ENCODE measurements at places on chromosomes 12 and 14.

DNA sequence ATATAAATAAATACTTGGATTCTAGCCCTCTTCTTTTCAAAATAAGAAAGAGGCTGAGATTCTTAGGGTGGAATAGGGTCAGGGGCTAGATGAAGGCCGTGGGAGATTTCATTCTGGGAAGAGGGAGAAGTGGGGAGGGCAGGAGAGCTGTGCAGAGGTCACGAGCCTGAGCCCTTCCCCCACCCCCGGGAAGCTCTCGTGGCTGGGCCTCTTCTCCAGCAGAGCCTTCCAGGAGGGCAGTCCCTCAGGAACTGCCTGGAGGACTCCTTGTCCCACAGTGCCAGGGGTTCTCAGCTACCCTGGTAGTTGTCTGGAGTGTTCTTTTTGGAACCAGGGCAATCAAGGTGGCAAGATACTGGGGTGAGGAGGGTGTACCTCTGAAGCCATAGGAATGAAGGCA lies 94.0 kb downstream of the ESR2 start:
- DNase-seq = no peak

GRCh38 chr12:94112121-94112520 lies 36.3 kb upstream of the PLXNC1 start:
- DNase-seq = no peak

DNA sequence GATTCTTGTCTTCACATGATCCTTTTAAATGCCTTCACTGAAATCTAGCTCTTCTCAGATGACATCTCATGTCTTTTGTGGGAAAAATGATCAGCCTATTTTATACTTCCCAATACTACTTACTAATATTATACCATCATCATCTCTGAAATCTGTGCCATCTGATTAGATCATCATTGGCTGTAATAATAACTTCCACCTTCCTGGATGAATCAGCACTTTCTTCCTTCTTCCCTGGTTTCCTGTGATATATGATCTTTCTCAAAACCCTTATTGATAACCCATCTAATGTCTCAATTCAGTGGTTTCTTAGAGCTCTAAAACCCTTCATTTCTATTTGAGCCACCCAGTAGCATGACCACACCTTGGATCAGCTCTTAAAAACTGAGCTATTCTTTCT lies 30.9 kb downstream of the GPR137C start:
- peak; percentile 27 for DNase-seq

- peak; percentile 94 for DNase-seq
Observed at GRCh38 chr14:68794851-68795596, 2.2 kb upstream of the ZFP36L1 start.

DNA sequence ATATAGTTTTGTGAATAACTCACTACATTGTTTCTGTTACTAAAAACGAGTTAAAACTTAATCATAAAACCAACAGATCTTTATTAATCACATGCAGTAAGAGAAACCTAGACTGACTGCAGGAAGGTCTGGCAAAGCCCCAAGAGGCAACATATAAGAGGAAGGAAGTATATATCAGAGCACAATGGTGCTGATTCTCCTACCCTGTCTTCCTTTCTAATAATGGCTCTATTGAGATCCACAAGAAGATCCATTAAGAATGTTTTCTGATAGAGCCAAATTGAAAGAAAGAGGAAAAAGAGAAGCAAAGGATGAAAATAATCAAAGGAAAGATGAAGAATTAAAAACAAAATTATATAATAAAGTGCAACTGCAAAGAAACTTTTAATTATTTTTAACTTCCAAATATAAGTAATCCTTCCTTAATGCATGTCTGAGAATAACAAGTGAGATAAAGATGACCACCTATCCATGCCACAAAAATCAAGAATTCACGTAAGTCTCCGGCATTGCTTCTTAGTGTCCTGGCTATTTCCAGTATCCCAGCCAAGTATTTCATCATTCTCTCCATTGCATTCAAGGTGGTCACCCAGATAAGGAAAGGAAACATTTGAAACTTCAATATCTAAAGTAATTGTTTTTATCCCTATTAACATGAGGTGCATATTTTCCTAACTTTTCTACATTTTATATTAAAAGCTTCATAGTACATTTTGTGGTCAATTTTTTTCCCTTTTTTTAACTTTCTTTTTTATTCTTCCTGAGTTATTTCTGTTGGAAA lies 62.2 kb downstream of the SOX5 start:
- peak; percentile 45 for DNase-seq

GRCh38 chr14:53608369-53608768 lies 348.3 kb downstream of the BMP4 start:
- DNase-seq = no peak

- DNase-seq = no peak
Observed at GRCh38 chr12:104571328-104571727, 114.6 kb downstream of the CHST11 start.

GRCh38 chr14:73057944-73058223 lies 450 bp upstream of the RBM25 start:
- DNase-seq = no peak

DNA sequence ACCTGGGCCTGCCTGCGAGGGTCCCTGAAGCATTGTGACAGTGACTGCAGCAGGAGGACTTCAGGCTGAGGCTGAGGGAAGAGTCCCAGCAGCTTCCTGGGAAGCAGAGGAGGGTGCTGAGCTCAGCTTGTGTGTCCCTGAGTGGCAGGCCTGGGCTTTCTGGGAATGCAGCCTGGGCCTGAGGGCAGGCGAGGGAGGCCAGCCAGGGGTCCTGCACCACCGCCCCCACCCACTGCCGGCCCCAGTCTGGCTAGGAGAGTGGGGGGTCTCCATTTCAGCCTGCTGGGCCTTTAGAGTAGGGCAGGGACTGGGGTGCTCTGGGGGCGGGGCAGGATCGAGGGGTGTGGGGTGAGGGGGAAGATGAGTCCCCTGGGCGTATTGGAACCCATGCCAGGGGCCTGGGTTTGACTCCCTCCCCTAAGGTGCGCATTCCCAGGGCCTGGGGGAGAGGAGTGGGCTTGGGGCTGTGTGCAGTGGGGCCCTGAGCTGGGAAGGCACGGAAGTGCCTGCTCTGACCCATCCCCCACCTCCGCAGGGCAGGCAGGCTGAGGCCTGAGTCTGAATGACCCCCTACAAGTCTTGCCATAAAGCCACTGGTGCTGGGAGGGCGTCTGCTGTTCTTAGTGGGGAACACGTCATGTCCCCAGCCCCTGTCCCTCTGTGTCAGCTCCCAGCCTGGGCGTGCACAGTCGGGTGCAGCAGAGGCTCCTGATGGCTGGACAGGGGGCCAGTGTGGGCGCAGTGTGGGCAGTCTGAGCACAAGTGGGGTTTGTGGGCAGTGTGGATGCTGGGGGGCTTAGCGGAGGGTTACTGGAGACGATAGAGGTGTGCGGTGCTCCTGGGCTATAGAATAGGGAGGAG lies 46.4 kb downstream of the KRT80 start:
- DNase-seq = no peak

- no peak for DNase-seq
Observed at GRCh38 chr14:105179191-105179590, 1.9 kb downstream of the NUDT14 start.

DNA sequence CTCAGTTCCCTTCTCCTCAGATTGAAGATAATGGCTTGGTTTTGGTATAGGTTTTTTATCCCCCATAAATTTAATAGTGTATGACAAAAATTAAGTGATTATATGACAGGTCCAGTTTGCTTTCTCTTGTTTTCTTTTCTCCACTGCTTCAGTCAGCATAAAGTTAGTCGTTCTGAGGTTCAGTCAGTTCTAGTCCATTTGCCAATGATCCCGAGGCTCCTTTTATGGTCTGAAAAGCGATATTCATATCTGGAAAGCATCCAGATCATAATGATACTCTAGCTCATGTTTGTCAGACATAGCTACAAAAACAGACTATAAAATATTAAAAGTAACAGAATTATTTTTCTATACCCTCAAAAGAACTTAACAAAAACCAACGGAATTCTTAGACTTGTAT lies 67.1 kb upstream of the SLC38A4 start:
- no peak for DNase-seq

- DNase-seq = no peak
Observed at GRCh38 chr12:56434828-56435227, 14.4 kb downstream of the TIMELESS start.

DNA sequence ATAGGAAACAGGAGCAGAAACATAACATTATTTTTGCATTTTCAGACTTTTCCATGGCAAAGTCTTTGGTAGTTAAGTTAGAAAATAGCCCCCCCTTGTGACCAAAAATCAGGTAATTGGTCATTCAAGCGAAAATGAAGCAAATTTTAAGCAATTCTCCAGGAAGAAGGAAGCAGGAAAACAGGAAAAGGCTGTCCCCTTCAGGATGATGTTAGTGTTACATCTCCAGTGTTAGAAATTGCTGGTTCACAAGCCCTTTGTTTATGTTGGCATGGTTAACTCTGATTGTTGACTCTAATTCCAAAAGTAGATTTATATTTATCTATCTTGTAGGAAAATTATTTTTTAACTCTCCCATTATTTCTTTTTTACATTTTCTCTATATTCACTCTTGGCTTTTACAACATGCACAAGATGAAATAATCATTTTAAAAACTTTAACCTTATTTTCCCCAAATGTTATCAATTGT lies 18.8 kb upstream of the GAS2L3 start:
- peak; percentile 90 for DNase-seq

GRCh38 chr12:121096199-121096798 lies 36.4 kb upstream of the P2RX7 start:
- no peak for DNase-seq

DNA sequence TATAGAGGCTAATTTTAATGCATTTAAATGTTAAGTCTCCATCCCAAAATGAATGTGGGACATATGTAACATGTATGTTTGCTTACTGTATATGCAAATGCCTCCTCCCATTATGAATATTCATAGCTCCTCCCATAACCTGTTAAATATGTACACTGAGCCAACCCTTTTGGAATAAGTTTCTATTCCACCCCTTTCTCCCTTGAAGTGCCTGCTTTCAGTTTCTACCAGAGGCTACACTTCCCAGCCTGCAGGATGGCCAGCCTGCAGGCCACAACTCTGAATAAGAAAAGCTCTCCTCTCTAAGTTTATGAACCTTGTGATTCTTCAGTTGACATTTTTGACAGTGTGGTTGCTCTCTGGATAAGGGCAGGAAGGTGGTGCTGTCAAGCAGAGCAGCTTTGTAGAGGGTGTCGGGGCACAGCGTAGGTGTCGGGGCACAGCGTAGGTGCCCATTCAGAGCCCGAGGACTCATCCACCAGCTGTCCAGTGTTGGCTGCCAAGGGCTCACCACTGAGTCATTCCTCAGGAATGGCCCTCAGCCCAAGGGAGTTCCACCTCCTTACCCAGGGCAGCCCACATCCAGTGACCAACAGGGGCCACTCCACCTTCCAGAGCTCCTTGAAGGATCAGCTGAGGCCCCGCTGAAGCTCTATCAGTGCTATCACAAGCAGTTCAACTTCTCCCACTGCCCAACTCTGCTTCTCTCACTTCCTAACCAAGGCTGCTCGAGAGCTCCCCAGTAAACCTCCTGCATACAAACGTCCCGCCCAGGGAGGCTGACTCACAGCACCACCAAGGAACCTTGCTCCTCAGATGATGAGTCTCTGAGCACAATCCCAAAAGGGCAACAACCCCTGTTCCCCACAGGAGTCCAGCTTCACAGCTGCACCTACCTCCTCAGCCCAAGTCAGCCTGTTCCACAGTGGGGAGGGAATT lies 31.4 kb downstream of the VWF start:
- DNase-seq = peak; percentile 84

DNA sequence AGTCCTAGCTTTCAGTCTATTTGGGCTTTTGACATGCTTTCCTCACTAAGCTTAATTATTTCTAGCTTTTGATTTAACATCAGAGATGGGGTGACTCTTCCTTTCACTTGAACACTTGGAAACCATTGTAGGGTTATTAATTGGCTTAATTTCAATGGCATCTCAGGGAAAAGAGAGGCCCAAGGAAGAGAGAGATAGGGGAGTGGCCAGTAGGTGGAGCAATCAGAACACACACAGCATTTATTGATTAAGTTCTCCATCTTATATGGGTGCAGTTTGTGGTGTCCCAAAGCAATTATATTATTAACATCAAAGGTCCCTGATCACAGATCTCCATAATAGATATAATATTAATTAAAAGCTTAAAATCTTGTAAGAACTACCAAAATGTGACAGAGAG lies 1466.1 kb upstream of the SEL1L start:
- peak; percentile 23 for DNase-seq

GRCh38 chr12:95715177-95715576 lies 75.4 kb downstream of the NTN4 start:
- DNase-seq = no peak

DNA sequence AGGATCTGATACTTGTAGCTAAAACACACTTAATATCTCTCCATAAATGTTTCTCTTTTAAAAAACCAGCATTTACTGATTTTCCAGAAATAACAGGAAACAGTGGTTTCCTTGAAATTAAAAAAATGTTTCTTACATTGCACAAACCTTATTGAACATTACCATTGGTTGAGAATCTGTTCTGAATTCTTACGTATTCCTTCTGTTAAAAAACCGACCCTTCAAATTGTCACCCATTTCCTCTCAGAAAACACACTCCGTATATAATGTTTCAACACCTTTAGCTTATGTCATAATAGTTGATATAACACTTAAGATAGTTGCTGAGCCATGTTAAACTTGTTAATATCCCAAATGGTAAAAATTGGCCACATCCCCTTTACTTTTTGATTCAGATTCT lies 51.2 kb downstream of the MSRB3 start:
- DNase-seq = peak; percentile 27

- DNase-seq = no peak
Observed at GRCh38 chr14:52900731-52901130, 50.1 kb downstream of the FERMT2 start.

DNA sequence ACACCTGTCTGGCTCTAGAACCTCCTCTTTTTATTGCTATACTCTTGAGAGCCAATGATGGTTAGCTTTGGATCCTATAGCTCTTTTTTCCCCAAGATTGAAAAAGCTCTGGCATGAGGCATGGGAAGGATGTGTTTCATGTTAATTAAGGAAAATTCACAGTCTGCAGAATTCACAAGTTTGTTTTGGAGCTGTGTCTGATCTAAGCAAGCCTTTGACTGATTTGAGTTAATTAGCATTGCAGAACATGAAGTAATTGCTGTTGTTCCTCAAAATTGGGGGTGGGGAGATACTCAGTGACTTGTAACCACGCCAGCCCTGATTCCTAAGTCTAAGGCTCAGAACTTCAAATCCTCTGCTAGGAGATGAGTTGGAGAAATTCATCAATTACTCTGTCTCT lies 205.0 kb downstream of the SUDS3 start:
- no peak for DNase-seq

DNA sequence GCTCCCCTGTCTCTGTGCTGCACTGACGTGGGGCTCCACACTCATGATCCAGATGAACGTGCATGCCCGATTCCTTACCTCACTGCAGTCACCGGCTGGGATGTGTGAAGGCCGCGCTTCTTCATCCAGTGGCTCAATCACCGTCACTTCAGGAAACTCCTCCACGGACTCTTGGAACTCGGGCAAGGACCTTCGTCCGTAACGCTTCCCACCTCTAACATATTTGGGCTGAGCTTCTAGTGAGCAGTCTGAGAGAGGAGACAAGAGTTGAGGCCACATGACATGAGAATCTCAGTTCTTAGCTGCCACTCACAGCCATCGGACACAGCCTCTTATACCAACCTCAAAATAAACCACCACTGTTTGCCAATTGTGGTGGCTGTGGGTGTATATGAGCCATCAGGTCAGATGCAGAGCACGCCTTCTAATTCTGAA lies 38.3 kb downstream of the NIN start:
- DNase-seq = no peak

GRCh38 chr14:79571366-79571765 lies 639.9 kb downstream of the DIO2 start:
- DNase-seq = no peak

All from iris pigment epithelial cell (primary cell).